ENCODE measurements at places on chromosomes 5 and 9. TPM values are rescaled to one million over a fixed set of nuclear protein-coding genes. Genes with fewer than 3 reads are reported as not detected.

The MARVELD2 gene
- total RNA-seq = 0.48 TPM

The DMRT2 gene
- not detected for total RNA-seq

The TLR4 gene
- total RNA-seq = not detected

GRCh38 chr5:127092690-127093089 lies 19.4 kb upstream of the C5orf63 start:
- DNase-seq = no peak

GRCh38 chr5:80260461-80260860 lies 4.6 kb upstream of the SERINC5 start:
- no peak for DNase-seq

- DNase-seq = no peak
Measured at GRCh38 chr5:39423331-39423751, 1.4 kb downstream of the DAB2 start.

- no peak for DNase-seq
Measured at GRCh38 chr5:152477536-152477935, 72.5 kb upstream of the NMUR2 start.

DNA sequence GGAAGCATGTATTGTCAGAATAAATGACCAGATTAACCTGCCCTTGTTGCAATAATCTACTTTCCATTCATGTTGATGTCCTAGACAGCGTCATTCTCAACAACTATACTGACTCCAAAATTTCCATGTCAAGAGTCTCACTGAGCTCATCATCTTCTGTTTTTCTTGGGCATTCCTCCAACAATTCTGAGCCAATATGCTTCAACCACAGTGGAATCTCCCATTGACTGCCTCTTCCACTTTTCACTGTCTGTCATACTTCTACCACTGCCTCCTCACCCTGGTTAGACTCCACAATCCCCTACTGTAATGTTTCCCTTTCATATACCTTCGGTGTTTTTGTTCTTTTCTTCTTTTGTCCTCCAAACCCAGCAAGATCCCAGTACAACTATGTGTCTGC lies 162.8 kb downstream of the TLE1 start:
- no peak for DNase-seq

DNA sequence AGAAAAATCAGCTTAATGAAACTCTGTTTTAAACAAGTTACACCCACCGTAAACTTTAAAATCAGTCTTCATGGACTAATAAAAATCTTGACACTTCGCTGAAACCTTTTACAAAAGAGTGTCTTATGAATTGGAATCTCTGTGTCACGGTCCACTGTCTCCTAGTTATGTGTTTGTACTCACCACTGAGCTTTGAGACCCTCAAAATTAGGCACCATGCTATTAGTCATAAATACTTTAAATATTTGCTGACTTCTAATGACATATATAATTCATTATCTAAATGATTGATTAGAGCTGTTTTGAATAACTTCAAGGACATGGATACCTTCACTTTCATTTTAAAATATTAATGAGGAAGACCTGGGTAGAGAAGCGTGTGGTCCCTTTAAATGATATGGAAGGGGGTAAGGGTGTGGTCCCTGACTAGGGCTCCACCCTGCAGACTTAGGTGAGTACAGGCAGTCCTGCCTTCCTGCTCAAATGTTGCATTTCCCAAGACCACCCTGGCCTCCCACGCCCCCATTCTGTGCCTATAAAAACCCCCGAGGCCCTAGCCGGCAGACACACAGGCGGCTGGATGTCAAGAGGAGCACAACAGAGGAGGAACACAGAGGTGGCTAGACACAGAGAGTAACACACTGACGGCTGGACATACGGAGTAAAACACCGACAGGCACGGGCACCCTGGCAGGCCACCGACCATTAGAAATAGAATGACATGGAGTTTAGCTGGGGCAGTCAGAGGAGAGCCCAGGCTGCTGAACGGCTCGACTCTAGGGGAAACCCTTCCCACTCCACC lies 179.0 kb upstream of the CDH9 start:
- no peak for DNase-seq

- no peak for DNase-seq
Measured at GRCh38 chr5:77304388-77304787, 93.9 kb downstream of the PDE8B start.
